Immature natural killer cell (primary cell): ENCODE measurements at places on chromosomes 11 and 22.

DNA sequence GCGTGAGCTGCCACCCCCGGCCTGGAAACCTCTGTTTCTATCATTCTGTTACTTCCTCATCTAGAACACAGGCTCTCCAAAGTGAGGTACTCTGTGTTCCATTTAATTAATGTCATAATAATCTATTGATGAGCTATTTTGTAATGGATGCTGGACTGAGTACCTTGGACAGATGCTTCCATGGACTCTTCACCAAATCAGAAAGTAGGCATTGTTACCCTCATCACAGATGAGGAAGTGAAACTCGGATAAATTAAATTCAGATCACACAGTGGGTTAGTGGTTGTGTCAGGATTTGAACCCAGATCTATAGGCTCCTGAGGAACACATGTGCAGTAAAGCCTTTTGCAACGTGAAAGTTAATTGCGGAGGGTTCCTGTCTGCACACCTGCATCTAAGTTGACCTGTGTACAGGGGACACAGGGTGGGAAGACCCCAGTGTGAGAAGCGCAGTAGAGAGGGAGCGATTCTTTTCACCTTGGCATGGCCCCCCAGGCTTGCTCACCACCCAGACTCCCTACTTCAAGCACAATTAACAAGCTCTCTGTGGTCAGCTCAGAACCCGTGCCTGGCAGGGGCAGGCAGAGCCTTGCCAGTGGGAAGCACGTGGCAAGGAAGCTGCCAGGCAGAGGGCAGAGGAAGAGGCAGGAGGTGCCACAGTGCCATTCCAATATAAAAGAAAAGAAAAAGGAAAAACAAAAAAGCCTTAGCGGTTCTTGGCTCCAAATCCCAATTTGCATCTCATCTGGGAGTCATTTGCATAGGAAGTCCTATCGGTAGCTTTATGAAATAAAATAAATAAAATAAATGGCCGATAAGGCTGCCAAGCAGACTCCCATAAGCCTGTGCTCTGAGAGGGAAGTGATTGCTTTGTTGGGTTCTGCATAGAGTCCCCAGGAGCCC is 239.3 kb downstream of the GRIK4 start:
- DNase-seq = no peak

- DNase-seq = no peak
These were observed 493.9 kb upstream of the B3GAT1 start for GRCh38 chr11:134905928-134906327.

- DNase-seq = no peak
These were observed at the start of gene TMEM151A for GRCh38 chr11:66291706-66292542. Gene TMEM151A (plus strand): TSS chr11:66291894. CDS start chr11:66292014, 120 bp downstream.

- DNase-seq = no peak
These were observed 507.4 kb upstream of the RAG2 start for GRCh38 chr11:37105427-37105826.

GRCh38 chr11:107915229-107915628 is 13.0 kb upstream of the RAB39A start:
- no peak for DNase-seq

GRCh38 chr22:19448739-19449421 is 1.4 kb upstream of the C22orf39 start:
- DNase-seq = no peak

- no peak for DNase-seq
These were observed 1.0 kb upstream of the EPS8L2 start for GRCh38 chr11:704781-705645.

DNA sequence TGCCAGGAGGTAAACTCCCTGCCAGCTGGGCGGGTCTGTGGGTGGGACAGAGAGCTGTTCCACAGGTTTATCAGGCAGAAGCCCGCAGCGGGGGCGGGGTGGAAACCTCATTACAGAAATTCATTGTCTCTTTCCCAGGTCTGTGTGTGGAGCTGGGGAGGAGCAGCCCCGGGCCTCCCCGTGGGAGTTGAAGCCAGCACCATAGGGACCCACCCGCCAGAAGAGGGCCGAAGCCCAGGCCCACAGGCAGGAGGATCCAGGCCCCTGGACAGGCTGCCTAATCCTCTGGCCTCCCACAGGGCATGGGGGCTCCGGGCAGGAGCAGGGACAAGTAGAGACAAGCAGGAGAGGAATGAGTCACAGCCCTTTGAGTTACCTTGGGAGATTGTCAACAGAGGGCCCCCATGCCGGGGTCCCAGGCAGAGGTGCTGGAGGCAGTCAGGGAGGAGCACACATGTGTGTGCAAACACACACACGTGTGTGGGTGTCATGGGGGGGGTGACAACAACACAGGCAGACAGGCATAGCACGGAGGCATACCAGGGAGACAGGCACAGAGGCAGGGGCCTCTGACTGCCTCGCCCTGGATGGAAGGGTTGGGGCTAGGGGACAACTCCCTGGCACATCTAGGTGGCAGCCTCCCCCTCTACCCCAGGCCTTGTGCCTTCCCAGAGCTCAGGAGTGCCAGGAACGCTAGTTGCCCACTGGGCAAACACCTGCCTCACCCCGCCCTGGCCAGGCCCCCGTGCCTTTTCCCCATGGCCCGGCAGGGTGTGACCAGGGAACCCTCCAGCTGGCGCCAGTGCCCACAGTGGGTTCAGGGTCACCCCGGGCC is 1.4 kb downstream of the CDC42BPG start:
- DNase-seq = no peak

DNA sequence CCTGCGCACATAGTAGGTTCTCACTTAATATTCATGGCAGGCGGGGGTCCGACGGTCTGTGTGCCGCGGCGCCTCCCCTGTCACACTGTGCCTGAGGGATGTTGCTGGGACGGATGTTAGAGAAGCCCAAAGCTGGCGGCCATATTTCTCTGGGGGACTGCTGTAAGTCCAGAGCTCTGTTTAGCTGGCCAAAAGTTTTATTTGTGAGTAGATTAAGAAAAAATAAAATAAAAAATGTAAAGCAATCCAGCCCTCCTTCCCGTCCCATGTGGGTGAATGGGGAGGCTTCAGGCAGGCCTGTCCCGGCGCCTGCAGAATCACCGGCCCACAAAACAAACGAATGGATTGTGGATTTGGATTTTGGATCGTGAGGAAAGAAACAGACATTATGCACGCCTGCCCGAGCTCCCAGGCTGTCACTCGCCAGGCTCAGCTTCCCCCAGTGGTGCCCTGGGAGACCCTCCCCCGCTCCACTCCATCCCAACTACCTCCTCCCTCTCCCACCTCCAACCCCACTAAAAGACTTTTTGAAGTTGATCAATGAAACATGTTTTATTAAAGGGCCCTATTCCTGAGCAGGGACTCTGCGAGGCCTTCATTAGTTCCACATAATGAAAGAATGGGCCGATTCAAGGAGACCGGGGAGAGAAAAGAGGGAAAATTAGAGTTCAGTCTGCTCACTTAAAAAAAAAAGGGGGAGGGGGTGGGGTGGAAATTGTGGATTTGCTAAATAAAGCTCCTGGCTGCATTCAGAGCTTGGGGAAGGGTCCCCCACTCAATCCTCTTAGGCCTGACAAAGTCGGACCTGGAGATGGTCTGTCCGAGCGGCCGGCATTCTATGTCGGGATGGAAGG is 20.4 kb upstream of the SCUBE1 start:
- no peak for DNase-seq

GRCh38 chr11:64810891-64811272 is 531 bp upstream of the MEN1 start:
- no peak for DNase-seq

- DNase-seq = no peak
These were observed 7.8 kb downstream of the SOX10 start for GRCh38 chr22:37976547-37976946.

- no peak for DNase-seq
These were observed 725.1 kb downstream of the NTM start for GRCh38 chr11:132095230-132096131.

DNA sequence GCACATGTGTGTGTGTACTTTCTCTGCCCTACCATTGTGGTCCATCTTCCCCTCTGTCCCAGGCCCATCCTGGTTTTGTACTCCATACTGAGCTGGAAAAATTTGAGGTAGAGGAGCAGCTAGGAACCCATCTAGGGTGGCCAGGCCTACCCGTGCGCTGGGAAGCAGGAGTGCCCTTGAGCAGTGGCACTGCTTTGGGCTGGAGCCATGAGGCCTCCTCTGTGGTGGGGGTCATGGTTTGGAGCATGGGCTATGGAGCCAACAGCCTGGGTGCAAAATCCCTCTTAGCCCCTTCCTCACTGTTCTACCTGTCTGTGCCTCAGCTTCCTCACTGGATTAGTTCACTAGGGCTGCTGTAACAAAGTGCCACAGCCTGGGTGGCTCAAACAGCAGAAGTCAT is 21.9 kb upstream of the ALG8 start:
- no peak for DNase-seq

- no peak for DNase-seq
These were observed 184.9 kb downstream of the SBF2 start for GRCh38 chr11:10108915-10109680.

GRCh38 chr22:39665229-39665628 is 94.7 kb downstream of the CACNA1I start:
- DNase-seq = no peak

DNA sequence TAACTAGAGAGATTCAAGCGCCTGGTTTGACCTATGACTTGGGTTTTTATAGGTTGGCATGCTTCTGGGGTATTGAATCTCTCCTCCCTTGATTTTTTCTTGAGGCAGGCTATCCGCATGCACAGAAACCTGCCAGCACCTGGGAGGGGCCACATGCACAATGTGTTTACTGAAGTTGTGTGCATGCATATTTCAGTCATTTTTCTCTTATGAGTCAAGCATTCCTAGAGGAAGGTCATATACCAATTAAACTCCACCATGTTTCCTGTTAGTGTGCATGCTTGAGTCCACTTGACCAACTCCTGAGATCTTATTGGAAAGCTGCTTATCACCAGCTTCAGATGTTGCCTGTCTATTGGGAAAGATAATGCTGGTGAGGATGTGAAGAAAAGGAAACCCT is 1718.4 kb downstream of the LRRC4C start:
- no peak for DNase-seq

DNA sequence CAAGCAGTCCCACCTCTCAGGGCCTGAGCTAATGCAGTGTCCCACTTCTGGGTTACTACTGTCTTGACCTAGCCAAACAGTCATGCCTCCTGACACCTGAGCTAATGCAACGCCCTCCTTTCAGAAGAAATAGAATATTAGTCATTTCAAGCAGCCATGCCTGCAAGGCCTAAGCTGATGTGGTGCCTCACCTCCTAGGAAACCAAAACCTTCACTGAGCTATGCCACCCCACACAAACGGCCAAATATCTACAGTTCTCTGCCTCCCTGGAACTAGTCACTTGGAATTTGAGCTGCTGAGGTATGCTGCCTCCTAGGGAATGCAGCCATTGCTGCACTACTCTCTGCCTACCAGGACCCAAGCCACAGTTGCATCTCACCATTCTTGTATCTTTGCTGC is 8.3 kb upstream of the MS4A6E start:
- no peak for DNase-seq

DNA sequence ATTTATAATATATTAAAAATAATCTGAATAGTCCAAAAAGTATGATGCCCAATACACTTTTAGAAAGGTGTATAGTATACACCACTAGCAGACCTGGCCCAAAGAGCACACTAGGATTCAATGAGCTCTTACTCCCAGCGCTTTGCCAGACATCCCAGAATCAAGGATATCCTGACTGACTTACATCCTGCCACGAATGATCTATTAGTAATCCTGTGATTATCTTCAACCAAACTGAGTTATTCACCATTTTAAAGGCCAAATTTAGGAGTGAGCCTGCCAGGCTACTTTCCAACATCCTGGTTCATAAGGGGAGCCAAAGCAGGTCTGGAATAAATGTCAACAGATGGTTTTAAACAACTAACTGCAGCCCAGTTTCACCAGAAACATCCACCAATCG is 60.8 kb upstream of the FAM181B start:
- DNase-seq = no peak

DNA sequence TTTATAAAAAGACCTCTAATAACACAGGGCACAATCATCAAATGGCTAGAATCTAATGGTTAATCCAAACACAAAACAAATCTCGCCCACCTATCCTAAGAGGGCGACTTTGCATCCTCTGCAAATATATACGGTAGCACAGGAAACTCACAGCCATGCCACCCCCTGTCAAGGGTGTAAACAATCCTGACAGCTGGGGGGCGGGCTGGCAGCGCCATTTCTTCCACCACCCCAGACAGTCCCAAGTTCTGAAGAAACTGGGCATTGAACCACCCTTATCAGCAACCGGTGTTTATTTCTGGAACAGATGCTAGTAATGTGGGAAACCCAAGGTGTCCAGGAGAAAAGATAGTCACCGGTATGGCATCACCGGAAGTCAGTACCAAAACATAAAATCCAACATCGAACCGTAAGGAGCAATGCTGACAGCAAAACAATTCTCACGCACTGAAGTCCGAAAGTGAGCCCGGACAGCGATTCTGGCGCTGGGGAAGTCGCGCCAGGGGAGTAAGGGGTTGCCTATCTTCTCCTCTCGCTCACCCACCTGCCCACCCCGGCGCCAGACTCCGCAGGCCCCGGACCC is 825 bp downstream of the FBXO3 start:
- peak; percentile 43 for DNase-seq

GRCh38 chr22:27051407-27051806 is 394.0 kb downstream of the MIAT start:
- DNase-seq = no peak

DNA sequence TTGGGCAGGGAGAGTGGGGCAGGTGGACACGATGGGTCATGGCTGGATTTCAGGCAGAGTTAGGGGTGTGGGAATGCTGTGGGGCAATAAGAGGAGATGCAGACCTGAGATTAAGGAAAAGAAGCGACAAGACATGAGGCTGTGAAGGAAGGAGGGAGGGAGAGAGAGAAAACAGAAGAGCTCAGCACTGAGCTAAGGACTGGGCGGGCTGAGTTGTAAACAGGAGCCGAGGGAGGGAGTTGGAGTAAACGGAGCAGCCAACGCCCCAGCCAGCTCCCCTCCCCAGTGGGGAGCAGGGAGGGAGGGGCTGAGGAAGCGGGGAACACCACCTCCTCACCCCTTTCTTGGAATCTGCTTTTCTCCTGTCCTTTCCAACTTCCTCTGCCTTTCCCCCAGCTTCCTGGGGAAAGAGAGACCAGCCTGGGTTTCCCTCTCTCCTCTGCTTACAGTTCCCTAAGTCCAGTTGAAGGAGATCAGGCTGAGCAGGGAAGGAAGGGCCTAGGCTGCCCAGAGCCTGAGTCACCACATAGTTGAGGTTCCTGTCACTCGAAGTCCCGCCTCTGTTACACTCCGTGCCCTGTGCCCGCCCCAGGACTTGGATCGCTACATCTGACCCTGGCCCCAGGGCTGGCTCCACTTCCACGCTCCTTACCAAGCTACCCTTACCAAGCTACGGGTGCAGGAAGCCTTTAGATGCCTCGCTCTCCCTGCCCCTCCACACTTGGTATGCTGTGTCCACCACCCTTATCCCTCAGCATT is 6.7 kb upstream of the AHNAK start:
- DNase-seq = peak; percentile 35

- DNase-seq = no peak
These were observed 35.6 kb downstream of the LIMK2 start for GRCh38 chr22:31247726-31248125.

- DNase-seq = no peak
These were observed 4.3 kb downstream of the CBX7 start for GRCh38 chr22:39148026-39148726.

GRCh38 chr11:3920148-3920852 is 64.8 kb downstream of the STIM1 start:
- DNase-seq = peak; percentile 50

DNA sequence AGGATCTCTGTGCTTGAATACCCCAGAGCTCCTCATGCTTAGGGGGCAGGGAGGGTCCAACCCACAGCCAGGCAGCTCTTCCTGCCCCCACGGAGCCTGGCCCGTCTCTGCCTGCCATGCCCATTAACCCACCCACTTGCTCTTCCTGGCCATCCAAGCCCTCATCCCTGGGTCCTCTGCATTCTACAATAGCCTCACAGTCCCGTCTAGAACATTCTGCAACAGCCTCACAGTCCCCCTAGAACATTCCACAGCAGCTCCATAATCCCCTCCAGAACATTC is 15.1 kb downstream of the TSPAN32 start:
- no peak for DNase-seq
